ENCODE measurements at places on chromosomes 5 and 9. TPM values are rescaled to one million over a fixed set of nuclear protein-coding genes. Genes with fewer than 3 reads are reported as not detected.

DNA sequence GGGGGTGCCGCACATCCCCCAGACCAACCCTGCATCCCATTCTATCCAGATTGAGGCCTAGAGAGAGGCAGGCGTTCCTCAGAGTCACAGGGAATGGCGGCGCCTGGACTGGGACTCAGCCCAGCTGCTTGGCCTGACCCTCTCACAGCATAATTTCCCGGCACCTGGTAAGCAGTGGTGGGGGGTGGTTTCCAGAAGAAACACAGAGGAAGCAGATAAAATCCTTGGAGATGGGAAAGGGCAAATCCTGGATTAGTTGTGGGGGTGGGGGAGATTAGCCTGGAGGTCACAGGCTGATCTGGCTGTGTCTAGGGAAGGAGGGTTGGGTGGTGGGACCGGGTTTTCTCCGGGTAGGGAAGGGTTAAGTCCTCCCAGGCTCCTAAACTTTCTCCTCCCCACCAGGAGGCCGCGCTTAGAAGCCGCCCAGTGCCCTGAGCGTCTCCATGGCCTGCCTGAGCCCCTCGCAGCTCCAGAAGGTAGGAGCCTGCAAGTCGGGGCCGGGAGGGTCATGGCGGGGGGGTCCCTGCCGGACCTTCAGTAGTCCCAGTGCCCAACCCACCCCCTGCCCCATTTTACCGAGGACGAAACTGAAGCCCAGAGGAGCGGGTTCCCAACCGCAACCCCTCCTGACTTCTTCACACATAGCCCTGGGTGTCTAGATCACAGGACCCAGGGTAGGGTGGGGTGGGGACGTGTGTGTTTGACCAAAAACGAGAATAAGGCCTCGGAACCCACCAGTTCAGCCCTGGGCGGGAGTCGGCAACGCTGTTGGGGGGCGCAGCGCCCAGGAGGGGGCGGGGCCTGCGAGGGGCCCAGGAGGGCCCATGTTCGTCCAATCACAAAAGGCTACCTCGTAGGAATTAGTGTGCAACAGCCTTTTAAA, 1.3 kb downstream of the PHYHD1 start:
- no peak for DNase-seq

GRCh38 chr9:134618833-134619447, 22.7 kb upstream of the COL5A1 start:
- peak; percentile 16 for DNase-seq

DNA sequence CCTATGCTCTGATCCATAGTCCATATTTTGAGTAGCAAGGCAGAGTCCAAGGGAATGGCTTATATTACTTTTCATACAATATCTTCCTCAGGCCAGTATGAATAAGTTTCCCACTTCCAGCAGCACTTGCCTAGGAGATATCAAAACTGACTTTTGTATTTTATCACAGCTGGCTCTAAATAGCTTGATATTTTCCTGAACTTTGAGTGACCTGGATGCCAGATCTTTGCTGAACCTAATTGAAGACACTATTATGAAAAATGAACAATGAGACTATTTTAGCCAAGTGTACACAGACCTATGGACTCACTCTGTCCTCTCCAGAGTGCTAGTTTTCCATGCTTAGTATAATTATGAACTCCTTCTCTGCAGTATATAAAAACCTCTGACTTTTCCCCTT, 475.6 kb upstream of the PTGER4 start:
- no peak for DNase-seq

DNA sequence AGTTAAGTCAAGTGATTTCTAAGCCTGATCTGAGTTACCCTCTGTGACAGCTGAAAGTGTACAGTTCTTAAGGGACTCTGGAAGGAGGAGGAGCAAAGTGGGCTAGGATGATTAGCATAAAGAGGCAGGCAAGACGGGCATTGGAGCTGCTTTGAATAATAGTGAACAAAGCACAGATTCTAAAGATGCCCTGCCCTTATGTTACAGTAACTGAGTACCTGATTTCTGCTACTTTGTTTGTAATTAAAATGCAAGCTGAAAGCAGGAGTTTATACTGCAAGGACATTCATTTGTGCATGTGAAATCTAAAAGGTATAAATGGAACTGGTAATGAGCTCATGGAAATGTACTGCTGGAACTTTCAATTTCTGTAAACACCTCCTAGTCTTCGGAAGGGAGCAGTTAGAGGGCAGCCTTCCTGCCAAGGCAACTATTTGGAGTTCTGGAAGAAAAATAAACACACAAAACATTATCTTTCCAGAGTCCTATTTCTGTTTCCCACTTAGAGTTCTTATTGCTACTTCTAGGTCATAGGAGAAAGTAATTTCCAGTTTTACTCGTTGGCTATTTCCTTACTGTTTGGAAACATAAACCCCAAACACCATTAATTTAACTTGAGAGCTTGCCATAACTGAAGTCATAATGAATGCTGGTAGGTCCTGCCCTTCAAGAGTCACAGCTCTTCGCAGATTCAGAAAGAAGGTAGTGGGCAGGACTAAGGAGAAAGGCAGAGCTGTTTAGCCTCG, at the start of gene RANBP3L:
Gene RANBP3L (minus strand): TSS at position 45 of the 746 bp plus-strand sequence. CDS start 486 bp downstream, outside the sequence.
- no peak for DNase-seq

DNA sequence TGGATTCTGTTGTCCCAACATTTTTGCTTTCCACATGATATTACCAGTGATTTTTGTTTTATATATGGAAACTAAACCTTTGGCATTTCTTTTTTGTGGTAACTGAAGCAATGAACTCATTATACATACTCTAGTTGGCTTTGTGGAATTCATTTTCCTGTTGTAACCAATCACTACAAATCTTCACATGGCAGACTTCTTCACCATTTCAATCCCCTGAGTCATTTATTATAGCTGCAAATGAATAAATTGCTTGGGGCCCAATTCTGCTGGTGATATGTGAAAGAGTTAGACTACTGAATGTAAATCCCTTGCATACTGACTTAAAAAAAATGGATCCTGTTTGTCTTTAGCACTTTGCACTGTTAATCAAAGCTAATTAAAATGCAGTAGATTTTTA, 1709.6 kb upstream of the WWC1 start:
- DNase-seq: no peak

GRCh38 chr9:120925535-120926396, 830 bp downstream of the TRAF1 start:
- no peak for DNase-seq

GRCh38 chr5:121833617-121834016, 18.1 kb upstream of the FTMT start:
- no peak for DNase-seq

DNA sequence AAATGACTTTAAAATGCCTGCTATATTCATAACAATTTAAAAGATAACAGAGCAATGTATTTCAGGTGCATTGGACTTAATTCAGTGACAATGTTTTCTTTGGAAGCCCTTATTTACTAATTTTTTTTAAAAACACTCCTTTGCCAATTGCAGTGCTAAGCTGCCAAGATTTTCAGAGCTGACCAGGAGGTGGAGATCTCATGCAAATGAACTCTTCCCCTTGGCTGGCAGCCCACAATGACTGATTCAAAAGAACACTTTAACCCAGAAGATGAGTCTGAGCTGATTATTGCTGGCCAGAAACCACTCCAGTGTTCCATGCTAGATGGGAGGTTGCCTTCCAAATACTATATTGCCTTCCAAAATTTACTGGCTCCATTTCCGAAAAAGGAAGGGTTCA, 128.3 kb upstream of the CCNH start:
- DNase-seq: no peak

DNA sequence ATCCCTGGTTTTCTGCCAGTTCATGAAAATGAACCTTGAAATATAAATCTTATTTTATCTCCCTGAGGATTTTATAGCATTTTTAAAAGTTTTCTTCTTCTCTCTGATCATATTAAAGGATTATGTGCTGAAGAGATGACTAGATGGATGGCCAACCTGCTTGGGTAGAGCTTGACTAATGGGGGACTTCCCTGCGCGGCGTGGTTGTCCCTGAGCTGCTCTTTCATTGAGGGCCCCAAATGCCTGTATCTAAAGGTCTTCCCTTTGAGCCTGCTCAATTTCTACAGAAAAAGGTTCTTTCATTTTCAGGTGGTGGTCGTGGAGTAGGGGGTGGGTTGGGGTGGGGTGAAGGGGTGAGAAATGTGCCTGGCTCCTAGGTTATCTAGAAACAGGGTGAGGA, 20.5 kb upstream of the CDKN2AIPNL start:
- DNase-seq: peak; percentile 7

GRCh38 chr5:25160891-25161290, 516.1 kb upstream of the CDH10 start:
- DNase-seq: no peak

DNA sequence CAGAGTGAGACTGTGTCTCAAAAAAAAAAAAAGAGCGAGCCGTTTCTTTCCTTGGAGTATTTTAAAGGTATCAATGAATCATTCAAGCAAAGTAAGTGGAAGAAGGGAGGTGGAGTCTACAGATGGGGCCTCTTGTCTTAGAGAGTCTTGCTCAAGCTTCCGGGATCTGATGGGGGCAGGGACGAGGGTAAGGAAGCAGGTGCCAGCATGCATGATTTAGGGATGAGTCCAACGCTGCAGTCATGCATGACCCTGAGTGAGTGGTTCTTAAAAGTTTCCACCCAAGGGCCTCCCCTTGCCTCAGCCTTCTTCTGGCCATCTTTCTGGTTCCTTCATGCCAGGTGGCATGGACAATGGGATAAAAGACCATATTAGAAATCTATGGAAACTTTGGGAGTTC, 79.6 kb downstream of the MYO10 start:
- no peak for DNase-seq

- no peak for DNase-seq
These were observed 37.9 kb downstream of the WWC1 start for GRCh38 chr5:168329302-168329701.

- peak; percentile 1 for DNase-seq
These were observed 50.8 kb downstream of the WWC1 start for GRCh38 chr5:168342151-168342825.

The MEGF10 gene
- polyA plus RNA-seq: 0.02 TPM

GRCh38 chr5:42361315-42361688, 61.9 kb upstream of the GHR start:
- no peak for DNase-seq

DNA sequence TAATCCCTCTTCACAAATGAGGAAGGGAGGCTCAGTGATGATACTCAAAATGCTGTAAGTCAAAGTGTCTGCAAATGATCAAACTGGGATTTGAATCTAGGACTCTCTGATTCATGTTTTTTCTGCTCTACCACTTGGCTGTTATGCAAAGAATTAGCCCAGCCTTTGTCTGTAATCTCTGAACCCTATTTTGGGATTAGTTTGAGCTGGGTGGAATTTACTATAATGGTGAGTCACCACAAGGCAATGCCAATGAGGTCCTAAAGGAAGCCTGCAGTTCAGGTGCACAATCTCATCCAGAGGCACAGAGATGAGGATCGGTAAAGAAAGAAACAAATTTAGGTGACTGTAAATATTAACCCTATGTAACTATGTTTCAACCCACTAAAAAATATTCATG, 29.2 kb downstream of the RFK start:
- DNase-seq: no peak

The CDC25C gene
- polyA plus RNA-seq: 0.37 TPM

The ZNF454 gene
- polyA plus RNA-seq: 0.20 TPM

- DNase-seq: no peak
These were observed 138.8 kb upstream of the LIFR start for GRCh38 chr5:38695021-38695958.

DNA sequence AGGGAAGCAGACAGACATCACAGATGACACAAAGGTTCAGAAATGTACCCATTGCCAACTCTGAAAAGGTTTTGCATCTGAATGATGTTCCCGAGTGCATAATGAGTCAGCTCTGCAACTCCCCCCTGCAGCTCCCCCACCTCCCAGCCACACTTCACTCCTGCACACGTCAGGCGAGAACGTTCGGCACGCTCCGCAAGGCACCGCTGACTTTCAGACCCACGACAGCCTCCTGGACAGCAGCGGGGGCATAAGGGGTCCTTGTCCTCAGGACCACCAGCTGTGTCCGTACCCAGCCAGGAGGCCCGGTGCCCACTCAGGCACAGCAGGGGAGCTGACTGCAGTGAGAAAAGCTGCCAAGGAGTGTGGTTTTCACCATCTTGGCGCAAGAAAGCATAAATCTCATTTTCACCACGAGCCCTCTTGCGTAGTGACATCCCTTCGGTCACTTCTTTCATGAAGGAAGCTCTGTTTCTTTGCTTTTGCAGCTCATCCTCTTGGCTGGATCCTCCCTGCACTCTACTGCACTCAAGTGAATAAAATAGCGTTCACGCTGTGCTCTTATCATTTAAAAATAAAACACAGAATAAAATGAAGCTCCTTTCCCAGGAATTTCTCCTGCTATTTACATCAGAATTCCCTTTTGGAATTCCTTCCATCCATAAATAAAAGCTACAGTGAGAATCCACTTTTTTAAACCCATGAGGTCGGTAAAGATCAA, 9.9 kb downstream of the GFPT2 start:
- DNase-seq: peak; percentile 53

DNA sequence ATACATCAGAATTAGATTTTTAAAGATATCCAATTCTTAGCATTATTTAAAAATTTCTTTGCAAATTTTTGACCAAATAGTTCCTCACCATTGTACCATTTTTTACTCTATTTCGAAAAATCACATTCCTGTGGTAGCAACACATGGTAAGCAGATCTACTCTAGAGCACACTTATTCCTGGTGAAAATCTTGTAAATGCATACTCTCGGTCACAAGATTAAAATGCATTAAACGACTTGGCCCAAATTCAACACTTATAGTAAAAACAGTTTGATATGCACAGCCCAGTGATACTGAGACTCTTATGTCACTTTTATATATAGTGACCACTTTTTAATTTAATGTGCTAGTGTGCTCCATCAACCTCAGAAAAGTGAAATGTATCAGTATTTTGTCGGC, 208.8 kb upstream of the TARS1 start:
- DNase-seq: no peak

DNA sequence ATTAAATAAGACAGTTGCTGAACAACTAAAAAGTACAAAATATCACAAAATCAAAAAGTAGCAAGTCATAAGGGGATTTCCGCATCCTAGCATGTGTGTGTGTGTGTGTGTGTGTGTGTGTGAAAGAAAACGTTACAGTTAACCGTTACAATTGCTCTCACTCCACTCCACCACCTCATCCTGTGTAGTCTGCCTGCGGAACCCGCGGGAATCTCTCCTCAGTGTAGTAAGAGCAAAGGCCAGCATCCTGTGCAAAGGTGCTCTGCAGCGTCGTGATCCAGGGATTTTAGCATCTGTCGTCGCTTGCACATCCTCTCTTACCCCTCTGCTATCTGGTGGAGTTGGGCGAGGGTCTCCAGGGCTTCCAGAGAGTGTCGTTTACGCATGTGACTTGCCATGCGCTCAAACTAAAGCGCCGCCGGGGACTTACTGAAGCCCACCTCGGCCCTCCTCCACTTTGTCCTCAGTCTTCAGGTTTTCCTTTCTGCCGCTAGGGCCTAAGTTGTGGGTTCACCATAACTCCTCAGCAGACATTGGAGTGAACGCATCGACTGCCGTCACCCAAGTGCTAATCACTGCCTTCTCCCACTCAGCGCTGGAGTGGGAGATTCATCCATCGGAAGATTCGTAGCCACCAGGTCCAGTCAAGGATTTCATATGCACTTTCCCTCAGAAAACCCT, 3.9 kb downstream of the CDKN2B start:
- no peak for DNase-seq
